Activated CD4-positive, CD25-positive, alpha-beta regulatory T cell treated with anti-CD3 and anti-CD28 coated beads, Interleukin-2, amount 50 U/mL, for 24 hours (primary cell): ENCODE measurements at places on chromosomes 7 and 10.

GRCh38 chr7:112080978-112081377 is 125.2 kb downstream of the DOCK4 start:
- ATAC-seq, result no peak

- ATAC-seq, result no peak
Observed at GRCh38 chr10:118851062-118852035, 96.6 kb upstream of the CACUL1 start.

DNA sequence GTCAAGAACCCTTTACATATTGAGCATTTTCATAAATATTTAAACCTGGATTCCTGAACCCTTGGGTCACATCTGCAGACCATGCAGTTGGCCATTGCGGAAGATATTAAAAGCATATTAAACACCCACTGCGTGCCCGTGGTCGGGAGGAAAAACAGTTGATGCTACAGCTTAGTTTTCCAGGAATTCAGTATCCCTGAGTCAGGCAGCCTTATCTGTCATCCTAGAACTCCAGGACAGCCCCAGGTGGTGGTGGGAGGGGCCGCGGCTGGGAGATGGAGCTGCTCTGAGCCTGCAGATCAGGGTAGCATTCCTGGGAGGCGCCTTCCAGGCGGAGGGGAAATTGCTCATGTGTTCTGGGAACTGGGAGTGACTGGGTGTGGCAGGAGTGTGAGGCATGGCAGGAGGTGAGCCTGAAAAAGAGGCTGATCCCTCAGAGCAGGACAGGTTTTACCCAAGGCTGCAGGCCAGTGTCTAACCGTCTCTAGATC is 222.9 kb upstream of the SH2B2 start:
- ATAC-seq, result no peak

DNA sequence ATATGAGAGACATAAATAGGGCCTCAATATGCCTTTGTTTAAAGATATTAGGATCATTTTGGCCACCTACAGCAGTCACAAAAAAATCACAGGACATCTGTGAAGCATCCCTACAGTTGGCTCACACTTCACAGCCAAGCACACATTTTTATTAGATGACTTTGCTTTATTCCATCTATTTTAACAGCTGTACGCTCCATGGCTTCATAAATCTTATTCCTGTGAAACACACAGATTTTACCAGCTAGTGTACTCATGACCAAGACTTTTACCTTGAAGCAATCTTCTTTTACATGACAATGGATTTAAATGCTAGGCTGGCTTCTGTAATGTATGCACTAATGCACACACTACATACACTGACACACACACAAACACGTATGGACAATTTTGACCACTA is 254.8 kb upstream of the PITRM1 start:
- no peak for ATAC-seq

DNA sequence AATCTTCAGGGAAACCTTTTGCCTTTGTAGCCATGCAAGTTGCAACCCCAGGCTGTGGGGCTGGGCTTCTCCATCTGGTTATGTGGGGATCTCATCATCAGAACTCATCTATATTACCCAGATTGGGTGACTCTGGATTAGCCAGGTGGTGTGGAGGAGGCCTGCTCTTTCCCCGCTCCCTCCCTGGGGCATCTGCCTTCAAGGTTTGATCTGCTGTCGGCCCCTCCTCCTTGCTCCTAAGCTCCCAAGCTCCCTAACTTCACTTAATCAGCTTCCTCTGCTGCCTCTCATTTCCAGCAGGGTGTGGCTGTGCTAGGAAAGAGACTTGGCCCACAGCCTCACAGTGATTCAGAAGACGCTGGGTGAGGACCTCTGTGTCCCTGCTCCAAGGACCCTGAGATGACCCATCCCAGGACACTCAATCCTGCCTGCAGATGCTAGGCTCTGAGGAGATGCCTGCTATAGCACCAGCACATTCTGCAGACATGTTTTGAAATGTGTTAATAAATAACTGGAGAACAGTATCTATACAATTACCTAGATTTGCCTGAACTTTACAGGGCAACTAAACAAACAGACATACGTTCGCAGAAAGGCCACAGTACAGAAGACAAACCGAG is 392.1 kb upstream of the PODXL start:
- no peak for ATAC-seq

GRCh38 chr10:3173171-3173878 is 743 bp upstream of the PITRM1 start:
- no peak for ATAC-seq

DNA sequence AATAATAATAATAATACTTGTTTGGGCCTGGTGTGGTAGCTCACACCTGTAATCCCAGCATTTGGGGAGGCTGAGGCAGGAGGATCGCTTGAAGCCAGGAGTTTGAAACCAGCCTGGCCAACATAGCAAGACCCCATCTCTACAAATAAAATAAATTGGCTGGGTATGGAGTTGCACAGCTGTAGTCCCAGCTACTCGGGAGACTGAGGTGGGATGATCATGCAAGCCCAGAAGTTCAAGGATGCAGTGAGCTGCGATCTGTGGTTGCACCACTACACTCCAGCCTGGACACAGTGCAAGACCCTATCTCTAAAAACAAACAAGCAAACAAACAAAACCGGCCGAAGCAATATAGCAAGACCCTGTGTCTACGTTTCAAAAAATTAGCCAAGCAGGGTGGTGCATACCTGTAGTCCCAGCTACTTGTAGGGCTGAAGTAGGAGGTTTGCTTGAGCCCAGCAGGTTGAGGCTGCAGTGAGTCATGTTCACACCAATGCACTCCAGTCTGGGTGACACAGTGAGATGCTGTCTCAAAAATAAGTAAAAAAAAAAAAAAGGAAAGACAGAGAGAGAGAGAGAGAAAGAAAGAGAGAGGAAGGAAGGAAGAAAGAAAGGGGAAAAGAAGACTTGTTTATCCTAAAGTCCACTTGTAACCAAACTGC is 85.6 kb upstream of the KDM7A start:
- ATAC-seq, result peak; percentile 39

DNA sequence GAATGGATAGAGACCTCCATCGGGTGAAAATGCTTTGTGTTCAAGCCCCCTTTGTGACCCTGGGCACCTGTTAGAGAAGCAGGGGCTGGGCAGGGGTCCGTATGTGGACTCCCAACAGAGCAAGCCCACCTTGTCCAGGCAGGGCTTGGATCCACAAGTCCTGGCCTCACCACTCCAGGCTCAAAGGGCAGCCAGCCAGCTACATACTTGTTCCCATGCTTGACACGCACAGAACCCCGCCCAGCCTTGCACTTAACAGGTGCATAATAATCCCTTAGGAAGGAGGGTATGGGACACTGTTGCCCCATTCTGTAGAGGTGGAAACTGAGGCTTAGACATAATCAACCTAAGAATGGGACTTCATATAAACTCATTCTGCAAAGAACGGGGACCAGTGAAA is 160.6 kb downstream of the PRKAG2 start:
- ATAC-seq, result no peak

DNA sequence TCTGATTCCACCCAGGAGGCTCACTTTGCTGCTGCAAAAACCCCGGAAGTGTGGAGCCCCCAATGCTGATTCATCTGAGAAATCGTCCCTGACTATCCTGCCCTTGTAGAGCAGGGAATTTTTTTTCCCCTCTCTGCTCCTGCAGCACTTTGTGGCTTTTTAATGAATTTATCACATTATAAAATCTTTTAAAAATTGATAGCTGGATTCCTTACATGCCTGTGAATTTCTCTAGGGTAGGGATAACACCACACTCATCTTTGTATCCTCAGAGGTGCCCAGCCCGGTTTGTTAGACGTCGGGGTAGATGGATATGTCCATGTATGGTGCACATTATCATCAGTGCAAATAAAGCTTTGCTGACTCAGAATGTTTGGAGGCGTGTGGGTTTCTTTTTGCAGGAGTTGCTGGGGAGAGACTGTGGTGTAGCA is 185.7 kb downstream of the STK31 start:
- ATAC-seq, result no peak

DNA sequence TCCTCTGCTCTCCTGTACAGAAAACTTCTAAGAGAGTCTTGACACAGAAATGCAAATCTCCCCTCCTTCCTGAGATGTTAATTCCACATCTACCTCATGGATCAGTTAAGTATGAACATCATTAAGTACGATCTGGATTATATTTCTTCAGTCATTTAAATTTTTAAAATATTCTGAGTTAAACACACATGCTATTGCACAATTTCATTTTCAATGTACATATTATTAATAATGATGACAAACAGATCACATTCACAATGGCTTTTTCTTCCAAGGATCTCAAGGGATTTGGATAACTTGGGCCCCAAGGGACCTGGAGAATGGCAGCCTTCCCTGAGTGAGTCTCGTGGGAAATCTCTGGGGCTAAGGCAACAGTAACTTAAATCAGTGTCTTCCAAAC is 16.2 kb downstream of the BEND7 start:
- ATAC-seq, result no peak

DNA sequence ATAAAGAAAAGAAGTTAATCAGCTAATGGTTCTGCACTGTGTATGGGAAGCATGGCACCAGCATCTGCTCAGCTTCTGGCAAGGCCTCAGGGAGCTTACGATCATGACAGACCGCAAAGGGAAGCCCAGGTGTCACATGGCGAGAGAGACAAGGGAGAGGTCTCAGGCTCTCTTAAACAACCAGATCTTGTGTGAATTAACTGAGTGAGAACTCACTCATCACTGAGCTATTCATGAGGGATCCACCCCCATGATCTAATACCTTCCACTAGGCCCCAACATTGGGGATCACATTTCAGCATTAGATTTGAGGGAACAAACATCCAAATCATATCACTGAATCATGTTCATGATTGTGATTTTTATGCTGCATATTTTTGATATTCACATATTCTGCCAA is 5.8 kb downstream of the USP54 start:
- no peak for ATAC-seq
